AG09309 (cell line): ENCODE measurements at places on chromosomes 7 and 10.

DNA sequence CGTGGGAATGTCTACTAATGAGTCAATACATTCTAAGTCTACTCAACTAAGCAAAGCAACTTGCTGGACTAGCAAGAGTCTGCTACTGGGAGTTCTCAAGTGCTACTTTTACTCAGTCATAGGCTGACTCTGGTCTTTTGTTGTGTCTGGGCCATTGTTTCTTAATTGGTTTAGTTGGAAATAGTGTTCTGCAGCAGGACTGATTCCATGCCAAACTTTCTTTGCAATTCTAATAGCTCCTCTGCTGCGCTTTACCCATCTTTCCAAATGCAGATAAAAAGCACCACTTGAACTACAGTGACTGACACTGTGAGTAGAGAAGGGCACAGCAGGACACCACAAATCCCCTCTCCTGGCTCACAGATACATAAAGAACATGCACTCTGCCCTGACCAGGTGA is 125.7 kb downstream of the CD36 start:
- no peak for DNase-seq

- DNase-seq = no peak
Observed at GRCh38 chr10:12980102-12980661, 21.3 kb downstream of the CCDC3 start.

DNA sequence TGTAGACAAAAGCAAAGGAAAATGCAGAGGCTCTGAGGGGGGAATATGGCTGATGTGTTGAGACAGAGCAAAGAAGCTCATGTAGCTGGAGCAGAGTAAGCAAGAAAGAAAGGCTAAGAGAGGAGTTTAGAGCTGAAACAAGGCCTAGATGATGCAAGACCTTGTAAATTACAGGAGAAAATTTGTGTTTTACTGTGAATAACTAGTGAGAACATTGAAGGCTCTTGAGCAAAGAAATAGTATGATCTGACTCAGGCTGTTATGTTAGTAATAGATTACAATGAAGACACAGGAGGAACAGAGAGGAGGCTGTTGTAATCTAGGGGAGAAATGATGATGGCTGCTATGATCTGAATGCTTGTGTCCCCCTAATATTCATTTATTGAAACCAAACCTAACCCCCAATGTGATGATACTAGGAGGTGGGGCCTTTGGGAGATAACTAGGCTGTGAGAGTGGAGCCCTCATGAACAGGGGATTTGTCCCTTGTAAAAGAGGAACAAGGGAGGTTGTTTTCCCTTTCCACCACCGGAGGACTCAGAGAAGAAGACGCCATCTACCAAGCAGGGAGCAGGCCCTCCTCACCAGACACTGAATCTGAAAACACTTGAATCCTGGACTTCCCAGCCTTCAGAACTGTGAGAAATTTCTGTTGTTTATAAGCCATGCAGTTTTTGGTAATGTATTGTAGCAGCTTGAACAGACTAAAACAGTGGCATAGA is 394.9 kb downstream of the HTR7 start:
- peak; percentile 16 for DNase-seq

DNA sequence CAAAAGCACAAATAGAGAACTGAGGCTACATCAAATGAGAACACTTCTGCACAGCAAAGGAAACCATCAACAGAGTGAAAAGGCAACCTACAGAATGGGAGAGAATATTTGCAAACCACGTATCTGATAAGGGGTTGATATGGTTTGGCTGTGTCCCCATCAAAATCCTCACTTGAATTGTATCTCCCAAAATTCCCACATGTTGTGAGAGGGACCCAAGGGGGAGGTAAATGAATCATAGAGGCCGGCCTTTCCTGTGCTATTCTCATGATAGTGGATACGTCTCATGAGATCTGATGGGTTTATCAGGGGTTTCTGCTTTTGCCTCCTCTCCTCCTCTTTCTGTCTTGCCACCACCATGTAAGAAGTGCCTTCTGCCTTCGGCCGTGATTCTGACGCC is 120.6 kb upstream of the FRMD4A start:
- no peak for DNase-seq

DNA sequence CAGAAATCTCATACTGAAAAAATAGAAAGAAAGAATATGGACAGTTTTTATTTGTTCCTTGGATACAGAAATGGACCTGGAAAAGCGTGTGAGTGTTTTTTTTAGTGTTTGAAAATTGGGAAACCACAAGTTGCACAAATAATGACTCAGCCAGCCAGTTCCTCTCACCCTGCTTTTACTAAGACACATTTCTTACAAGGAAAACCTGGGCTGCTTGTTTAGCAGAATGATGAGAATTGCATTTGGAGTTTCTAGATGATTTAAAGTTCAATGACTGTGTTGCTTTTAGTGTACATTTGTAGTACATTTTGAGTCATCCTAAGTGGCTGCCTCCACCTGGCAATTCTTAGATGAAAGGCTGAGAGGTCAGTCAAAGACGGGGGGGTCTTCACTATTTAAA is 218.7 kb downstream of the ABCA13 start:
- DNase-seq = peak; percentile 0

- no peak for DNase-seq
Observed at GRCh38 chr7:44569959-44570358, 3.7 kb downstream of the DDX56 start.

- no peak for DNase-seq
Observed at GRCh38 chr7:38702002-38702535, 70.9 kb upstream of the AMPH start.

DNA sequence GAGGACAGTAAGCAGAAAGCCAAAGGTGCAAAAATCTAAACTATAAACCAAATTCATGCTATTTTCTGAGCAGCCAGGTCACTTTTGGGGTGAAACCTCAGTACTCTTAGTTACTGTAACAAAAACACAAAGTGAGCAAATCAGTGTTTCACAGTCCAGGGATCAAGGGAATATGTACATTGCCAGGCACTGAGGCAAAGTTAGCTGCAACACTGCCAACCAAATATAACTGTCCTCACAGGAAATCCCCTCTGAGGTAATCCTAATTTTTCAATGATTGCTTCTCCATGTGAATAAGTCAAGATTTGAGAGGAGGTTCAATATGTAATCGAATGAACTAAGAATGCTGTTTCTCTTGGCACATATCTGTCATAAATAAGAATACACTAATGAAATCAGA is 229.7 kb downstream of the TSPAN12 start:
- no peak for DNase-seq

GRCh38 chr7:86643561-86644281 is at the start of gene GRM3:
GRM3 (plus strand) TSS chr7:86643909; CDS start chr7:86765146, 121,237 bp downstream.
- no peak for DNase-seq

DNA sequence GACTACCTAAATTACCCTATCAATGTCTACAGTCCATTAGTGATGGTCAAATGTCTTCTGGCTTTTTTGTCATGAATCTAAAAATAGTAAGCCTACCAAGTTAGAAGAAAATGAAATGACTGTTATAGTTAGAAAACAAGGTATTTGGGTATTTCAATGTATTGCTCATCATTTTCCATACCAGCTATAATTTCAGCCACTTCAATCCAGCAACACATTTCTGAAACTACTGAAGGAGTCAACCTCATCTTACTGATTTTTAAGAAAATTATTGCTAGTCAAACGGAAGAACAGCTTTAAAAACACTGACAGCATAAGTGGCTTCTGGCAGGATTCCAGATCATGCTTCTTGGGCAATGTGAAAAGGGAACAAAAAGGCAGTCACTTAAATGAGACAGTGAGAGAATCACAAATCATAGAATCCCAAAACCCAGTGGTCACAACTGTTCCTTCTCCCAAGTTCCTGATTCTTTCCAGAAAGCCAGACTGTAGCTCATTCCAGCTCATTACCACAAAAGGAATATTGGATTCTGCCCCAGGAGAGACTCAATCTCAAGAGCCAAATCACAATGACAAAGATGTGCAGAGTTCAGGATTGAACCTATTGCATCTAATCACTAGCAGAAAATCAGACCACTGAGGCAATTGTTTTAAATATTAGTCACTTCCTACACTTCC is 61.2 kb upstream of the LRRN3 start:
- DNase-seq = no peak

DNA sequence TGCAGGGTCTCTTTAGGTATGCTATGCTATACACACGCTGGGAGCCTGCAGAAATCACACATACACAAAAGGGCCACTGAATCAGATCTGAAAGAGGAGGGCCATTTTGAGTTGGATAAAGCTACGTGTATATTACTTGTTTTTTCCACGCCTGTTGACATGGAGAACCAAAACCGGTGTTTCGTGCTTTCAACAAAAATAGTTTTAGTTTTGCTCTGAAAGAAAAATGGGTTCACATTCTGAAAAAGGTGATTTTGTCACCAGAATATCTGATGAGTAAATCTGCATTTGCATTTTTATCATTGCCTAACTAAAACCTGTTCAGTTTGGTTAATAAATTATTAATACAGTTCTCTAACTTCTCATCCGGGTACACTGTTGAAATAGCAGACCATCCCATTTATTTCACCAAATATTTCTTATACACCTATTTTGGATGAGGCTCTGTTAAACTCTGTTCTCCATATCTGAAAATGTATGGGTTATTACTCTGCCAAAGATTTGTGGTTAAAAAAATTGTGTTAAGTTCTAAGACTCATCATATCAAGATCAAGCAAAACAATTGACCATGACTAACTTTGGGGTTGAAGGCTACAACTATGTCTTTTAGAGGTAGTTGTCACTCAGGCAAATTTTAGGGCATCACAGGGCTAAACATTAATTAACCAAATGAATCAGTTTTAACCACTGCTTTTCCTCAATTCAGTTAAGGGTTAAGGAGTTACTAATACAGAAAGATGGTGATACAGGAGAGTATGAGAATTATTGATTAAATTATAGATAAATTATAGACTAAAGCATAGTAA is 101.2 kb upstream of the RPA3 start:
- DNase-seq = no peak

- no peak for DNase-seq
Observed at GRCh38 chr7:44769376-44769775, 20.7 kb downstream of the ZMIZ2 start.

- DNase-seq = no peak
Observed at GRCh38 chr10:127449490-127449889, 99.6 kb upstream of the NPS start.

DNA sequence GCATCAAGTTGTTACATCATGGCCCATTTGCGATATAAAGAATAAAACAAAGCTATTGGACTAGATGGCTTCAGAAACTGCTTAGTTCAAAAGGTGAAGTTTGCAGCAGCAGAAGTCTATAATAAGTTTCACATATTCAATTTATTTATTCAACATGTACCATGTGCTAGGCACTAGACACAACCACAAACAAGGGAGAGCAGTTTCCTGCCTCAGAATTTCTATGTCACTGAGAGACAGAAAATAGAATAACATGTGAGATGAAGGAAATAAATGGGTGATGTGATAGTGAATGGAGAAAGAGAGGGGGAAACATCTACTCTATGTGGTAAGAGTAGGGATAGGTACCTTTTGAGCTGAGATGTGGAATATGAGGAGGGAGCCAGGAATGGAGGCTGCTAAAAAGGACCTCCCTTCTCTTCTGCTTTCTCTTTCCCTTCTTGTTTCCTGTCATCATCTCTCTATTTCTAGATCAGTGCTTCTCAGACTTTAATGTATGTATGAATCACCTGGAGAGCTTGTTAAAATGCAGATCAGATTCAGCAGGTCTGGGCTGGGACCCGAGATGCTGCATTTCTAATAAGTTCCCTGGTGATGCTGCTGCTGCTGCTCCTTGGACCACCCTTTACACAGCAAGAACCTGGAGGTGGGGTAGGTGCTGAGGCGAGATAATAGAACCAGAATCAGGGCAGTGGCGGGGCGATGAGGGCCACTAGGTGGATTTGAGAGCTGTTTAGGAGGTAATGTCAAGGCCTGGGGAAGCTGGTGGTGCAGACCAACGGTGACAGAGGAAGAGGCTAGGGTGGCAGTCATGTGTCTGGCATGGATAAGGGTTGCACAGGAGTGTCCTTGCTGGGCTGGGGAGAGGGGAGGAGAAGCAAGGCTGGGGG is 13.7 kb upstream of the INMT start:
- DNase-seq = no peak

DNA sequence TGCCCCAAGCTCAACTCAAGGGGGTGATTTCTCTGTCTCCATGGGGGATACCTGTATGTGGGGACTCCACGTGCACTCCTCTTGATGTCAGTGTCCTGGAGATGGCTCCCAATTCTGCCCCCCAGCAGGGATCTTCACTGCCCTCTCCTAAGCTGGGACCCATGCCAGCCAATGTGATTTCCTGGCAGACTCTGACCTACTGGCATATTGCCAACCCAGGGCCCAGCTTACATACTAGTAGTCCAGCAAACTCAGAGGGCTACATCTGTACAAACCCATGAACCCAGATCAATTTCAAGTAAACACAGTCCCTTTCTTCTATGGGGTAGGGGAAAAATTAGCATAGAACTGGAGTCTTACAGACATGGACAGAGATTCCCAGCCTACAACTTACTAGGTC is 26.2 kb upstream of the BMPR1A start:
- DNase-seq = no peak

DNA sequence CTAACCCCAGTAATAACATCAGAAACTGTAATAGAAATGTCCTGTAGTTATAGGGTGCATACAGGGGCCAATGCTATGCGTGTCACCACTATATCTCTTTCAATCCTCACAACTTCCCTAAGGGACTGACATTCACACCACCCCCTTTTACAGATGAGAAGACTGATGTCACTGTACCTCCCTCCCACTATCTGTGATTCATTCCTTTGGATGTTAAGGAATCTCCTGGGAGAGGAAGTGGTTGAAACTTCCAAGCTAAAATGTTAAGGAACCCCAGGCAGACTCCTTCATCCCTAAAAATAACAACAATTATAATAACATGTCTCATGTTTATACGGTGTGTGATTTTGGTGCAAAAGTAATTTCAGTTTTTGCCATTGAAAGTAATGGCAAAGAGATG is 5.4 kb downstream of the COL13A1 start:
- no peak for DNase-seq

- no peak for DNase-seq
Observed at GRCh38 chr10:66349076-66349475, 576.8 kb upstream of the LRRTM3 start.

GRCh38 chr7:34091321-34091917 is 186.1 kb downstream of the BMPER start:
- no peak for DNase-seq

DNA sequence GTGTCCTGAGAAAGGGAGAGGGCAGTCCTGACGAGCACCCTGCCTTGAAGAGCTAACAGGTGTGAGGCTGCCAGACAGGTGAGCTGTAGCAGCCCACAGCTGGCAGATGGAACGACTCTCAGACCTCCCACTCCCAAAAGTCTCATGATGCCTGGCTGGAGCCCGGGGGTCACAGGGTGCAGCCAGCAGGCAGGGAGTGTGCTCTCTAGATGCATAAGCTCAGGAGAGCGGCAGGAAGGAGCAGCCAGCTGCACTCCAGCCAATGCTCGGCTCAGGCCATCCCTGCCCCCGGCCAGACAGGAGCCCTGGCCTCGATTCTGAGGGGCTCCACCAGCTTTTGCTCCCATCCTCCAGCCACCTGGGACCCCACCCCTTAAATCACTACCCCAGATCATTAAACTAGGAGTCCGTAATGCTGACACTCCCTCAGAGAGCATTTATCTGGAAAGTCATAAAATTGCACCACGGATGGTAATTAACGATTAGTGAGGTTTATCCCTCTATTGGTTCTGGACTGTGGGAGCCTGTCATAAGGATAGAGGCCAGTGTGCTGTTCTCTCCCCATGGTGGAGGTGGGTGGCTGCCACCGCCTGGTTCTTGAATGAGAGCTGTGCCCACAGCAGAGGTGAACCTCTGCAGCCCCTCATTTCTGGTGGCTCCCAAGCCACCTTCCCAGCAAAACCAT is 63.5 kb upstream of the ZMIZ1 start:
- no peak for DNase-seq

GRCh38 chr10:114311023-114311422 is 72.0 kb downstream of the VWA2 start:
- DNase-seq = no peak
